ENCODE measurements at places on chromosomes 3 and 15.

GRCh38 chr15:87033056-87033455, 953.4 kb downstream of the AGBL1 start:
- no peak for DNase-seq

DNA sequence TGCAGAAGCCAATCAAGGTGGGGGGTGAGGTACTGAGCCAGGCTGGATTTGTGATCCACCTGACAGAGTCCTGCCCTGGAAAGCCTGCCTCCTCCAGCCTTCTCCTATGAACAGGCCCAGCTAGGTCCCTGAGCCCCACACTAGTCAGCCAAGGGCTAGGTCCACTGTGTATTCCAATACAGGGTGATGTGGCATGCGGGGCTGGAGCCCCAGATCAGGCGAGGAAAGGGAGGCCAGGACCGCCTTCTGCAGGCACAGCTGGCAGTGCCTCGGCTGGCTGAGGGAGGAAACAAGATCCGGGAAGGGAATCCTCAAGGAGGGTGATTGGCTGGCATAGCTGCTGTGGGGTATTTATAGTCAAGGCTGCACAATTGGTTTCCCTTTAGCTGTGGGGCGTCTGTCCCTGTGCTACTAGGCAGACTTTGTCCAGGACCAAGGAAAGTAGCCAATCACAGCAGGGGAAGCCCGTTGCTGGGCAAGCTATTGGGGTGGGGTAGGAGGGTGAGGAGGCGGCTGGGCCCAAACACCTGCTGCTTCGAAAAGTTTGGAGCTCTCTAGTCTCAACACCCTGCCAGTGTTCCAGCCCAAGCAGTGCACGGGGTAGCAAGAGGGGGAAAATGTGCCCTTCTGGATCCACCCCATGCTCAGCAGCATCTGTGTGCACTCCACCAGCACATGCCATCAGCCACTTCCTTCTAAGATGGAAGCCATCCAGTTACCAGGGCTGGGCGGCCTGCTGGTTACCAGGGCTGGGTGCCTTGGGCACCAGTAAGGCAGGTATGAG, 5.9 kb downstream of the KY start:
- no peak for DNase-seq

GRCh38 chr3:156417559-156418132, 137.3 kb downstream of the SSR3 start:
- DNase-seq, result no peak

DNA sequence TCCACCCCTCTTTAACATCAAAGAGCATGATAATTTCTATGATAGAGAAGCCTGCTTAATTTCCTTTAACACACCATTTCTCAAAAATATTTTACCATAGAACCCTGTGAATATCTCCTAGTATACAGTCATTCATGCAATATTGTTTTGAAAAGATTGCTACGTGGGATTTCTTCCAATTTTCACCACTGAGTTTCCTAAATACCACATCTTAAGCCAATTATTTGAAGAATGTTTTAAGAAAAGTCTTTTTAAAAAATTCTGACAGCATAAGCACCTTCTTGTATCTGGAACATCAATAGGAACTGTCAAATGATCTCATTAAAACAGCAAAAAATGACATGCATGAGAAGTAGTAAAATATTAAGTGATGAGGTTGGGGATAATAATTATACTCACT, 1126.7 kb downstream of the TUSC7 start:
- DNase-seq, result no peak

GRCh38 chr3:14273901-14274611, 95.4 kb downstream of the LSM3 start:
- no peak for DNase-seq

DNA sequence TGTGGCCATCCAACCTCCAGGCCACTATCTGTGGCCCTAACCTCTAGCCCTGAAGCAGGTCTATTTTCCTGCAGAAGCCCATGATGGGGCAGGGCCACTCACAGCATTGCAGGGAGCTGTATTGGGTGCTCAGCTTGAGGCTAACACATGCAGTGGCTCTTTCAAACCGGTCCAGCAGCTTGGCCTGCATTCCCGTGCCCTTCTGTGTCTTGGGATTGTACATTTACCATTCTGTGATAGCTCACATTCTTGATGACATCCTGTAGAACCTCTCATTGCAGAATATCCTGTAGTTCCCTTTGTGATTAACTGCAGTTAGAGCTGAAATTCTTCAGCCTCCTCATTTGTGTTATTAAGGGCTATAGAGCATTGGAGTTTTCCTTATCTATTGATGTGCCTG, 60.8 kb upstream of the ANKRD34C start:
- DNase-seq, result no peak

DNA sequence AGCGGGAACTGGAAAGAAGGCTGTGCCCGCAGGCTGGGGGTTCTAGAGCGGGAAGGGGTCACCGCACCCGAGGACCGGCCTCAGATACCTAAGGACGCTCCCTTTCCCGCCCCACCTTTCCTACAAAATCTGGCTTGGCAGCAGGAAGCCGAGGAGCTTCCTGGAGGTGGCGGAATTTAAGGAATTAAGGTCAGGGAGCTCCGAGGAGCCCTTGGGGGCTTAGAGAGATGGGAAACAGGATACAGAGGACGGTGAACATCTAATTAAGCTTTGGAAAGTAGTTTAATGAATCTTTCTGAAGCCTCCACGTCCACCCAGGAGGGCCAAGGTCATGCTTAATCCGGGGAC, 507 bp upstream of the AP3B2 start:
- DNase-seq, result no peak

GRCh38 chr3:194367992-194368841, 1.3 kb downstream of the LRRC15 start:
- DNase-seq, result no peak

DNA sequence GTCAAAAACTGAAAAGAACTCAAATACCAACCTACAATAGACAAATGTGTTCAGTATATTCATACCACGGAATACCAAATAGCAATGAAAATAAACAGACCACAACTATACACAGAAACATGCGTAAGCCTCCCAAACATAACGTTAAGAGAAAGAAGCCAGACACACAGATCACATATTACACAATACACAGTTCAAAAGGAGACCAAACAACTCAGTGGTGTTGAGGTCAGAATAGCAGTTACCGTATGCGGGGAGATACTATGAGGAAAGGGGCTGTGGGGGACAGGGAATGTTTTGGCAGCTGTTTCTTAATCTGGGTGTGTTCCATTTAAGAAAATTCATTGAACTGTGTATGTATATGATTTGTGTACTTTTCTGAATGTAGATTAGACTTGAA, 6.6 kb downstream of the OSBPL10 start:
- no peak for DNase-seq

DNA sequence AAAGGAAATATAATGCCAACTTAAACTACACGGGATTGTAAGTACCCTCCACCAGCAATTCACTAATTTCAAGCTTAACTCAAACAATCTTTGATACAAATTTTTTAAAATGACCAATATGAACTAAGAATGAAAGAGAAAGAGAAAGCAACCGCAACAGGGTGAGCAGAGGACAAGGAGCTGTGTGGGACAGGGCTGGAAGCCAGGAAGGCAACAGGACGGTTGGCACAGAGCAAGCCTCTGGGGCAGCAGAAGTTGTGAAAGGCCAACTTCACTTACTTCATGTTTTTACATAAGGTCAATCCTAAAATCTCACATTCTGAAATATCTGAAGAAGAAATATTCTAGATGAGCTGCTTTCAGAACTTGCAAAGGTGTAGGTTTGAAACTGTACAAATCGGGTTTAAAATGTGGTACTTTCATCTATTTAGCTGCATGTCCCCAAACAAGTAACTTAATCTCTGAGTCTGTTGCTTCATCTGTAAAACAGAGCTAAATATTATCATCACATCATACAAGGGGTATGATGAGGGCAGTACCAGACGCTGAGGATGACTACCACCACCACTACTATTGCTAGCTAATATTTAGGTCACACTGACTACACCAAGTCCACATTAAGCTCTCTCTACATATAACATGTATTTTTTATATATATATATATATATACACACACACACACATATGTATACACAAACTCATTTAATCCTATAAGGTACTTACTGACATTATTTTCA, 101.7 kb downstream of the IGSF11 start:
- no peak for DNase-seq

- DNase-seq, result no peak
Measured at GRCh38 chr3:177512945-177513814, 315.9 kb upstream of the TBL1XR1 start.

GRCh38 chr3:21909096-21909495, 158.1 kb upstream of the ZNF385D start:
- DNase-seq, result no peak

- no peak for DNase-seq
Measured at GRCh38 chr3:73484656-73485248, 140.0 kb downstream of the PDZRN3 start.

DNA sequence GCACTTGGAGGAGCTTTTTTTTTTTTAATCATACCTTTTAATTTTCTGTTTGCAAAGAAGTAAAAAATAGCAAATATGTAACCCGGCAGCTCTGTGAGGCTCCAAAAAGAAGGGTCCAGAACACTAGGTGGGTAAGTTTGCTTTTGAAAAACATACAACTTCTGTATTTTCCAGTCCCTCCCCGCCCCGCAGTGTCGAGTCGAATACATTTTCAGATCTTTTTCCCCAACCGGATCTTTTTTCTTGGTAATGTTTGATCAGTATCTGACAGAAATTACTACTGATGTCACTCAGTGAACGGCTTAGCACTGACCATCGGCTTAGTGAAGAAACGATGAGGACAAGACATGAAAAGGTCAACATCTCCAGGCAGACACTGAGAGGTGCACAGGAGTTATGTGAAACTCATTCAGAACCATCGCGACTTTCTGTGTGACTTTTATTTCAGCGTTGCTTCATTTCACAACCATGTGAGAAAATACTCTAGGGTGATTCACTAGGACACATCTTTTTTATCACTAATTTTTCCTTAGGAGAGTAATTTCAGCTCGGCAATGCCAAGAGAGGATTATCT, 11.0 kb downstream of the ISL2 start:
- no peak for DNase-seq

GRCh38 chr3:139519998-139520737, 19.4 kb downstream of the RBP1 start:
- no peak for DNase-seq

GRCh38 chr15:47822048-47822447, 104.7 kb downstream of the SEMA6D start:
- no peak for DNase-seq

DNA sequence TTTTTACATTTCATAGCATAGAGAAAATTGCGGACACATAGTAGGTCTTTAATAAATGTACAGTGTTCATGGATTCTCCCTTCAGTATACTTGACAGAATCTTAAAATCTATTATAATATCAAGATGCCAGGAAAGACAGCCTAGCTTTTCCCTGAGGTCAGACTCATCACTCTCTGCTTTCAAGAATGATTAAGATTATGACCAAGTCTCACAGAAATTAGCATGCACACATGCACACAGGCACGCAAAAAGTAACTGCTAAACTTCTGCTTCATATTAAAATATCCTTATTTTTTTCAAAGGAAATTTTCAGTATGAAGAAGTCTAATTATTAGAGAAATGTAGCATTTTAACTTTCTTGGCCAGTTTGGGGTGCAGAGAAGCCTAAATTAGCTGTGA, 493.8 kb upstream of the NECTIN3 start:
- no peak for DNase-seq

DNA sequence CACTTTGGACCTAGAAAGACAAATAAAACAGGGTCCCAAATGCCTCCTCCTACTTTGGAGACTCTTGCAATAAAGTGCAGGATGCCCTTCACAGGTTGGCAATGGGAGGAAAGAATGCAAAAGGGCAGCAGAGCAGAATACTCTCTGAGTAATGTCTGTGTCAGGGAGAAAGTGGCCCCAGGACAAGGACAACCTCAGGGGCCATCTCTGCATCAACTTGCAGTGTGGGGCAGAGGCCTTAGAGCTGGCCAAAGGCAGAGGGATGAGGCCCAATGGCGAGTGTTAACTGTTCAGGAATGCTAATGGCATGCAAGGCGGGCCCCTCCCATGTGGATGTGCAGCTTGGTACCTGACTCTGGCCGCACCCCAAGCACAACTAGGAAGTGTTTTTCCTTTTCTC, 8.4 kb downstream of the UPK1B start:
- DNase-seq, result peak; percentile 27

- DNase-seq, result no peak
Measured at GRCh38 chr3:43774799-43775198, 84.1 kb downstream of the ABHD5 start.

DNA sequence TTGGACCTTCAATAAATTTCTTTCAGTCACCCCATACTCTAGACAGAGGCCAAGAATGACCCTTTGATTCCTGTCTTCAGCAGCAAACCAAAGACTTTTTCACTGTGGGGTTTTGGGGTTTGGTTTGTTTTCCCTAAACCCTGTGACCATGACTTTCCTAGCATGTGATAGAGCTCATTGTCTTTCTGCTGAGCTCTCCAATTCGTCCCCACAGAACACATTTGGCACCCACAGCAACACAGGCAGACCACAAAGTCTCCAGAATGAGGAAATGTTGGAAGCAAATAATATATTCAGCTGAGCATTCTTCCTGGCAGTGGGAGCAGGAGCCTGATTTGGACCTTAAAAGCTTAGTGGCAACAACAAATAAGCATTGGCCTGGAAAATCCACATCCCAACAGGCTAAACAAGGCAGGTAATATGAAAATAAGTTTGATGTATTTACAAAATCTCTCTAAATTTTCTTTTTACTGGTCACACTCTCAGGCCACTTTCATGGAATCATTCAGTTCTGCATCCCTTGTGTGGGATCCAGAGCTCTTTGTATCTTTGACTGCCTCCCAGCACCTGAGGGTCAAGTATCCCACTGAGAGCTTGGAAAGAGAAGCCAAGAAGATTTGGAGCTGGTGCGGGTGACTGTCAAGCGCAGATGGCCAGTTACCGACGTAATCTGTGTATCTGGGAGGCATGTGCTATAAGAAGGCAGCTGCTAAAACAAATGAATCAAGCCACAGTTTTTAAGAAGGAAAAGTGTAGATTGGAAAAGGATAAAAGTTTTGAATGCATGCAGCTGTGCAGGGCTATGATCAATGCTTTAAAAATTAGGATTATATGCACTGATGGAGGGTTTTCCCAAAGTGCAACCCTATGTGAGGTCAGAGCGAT, 36.5 kb upstream of the CPB1 start:
- no peak for DNase-seq

DNA sequence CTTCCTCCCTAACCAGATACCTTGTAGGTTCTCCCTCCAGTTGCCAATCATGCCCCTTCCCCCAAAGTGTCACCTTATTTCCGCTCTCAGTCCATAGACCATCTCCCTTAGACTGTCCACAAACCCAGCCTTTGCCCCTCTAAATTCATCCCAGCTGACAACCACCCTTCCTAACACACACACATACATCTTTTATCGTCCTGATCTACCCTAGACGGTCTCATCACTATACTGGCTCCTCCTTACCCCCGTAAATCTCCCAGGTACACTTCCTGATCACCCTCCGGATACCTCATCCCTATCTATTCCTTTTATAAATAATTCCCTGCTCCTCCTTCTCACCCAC, 828 bp downstream of the THOC7 start:
- DNase-seq, result no peak

DNA sequence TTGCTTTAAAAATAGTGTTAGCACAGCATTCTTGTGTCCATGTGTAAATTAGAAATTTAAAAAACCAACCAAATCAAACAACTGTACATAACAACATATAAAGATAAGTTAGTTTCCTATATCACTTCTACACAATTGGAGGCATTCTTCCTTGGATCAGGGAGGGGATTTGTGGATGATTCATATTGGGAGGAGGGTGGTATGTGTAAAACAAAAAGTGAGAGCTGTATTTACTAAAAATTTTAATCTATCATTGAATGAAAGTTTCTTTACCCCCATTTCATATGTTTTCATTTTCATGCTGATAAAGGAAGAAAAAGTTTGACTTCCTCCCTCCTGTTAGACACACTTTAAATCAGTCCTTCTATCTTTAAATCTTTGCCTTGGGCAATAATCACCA, 325.0 kb downstream of the SATB1 start:
- peak; percentile 14 for DNase-seq

GRCh38 chr3:38538773-38539353, 42.7 kb downstream of the EXOG start:
- DNase-seq, result no peak
